Left ventricle myocardium superior (tissue), 1 donor: ENCODE measurements at places on chromosomes 12 and 14. TPM values are rescaled to one million over a fixed set of nuclear protein-coding genes. Genes with fewer than 3 reads are reported as not detected.

Gene MDM2
- 37.6 TPM for total RNA-seq

Gene STYK1
- not detected for total RNA-seq

Gene RD3L
- total RNA-seq = 29.8 TPM

Gene TPH2
- not detected for total RNA-seq

Gene PMCH
- total RNA-seq = not detected

Gene RPS26
- total RNA-seq = 41.0 TPM

Gene GDF3
- total RNA-seq = not detected

Gene JAG2
- total RNA-seq = 33.6 TPM

Gene NTF3
- total RNA-seq = 1.1 TPM

Gene TRIM9
- 0.42 TPM for total RNA-seq

Gene RDH5
- 13.5 TPM for total RNA-seq

Gene SLCO1C1
- 0.84 TPM for total RNA-seq

Gene SH2B3
- total RNA-seq = 45.1 TPM

Gene HOXC9
- total RNA-seq = not detected

Gene AJUBA
- 12.4 TPM for total RNA-seq

Gene P2RX7
- 1.9 TPM for total RNA-seq

Gene RPL41
- 1,980 TPM for total RNA-seq

Gene KRT85
- total RNA-seq = not detected

Gene PLEKHG7
- not detected for total RNA-seq
